ENCODE measurements at places on chromosomes 3 and 15.

GRCh38 chr3:60217156-60217911, 1033.9 kb downstream of the FHIT start:
- DNase-seq, result no peak

DNA sequence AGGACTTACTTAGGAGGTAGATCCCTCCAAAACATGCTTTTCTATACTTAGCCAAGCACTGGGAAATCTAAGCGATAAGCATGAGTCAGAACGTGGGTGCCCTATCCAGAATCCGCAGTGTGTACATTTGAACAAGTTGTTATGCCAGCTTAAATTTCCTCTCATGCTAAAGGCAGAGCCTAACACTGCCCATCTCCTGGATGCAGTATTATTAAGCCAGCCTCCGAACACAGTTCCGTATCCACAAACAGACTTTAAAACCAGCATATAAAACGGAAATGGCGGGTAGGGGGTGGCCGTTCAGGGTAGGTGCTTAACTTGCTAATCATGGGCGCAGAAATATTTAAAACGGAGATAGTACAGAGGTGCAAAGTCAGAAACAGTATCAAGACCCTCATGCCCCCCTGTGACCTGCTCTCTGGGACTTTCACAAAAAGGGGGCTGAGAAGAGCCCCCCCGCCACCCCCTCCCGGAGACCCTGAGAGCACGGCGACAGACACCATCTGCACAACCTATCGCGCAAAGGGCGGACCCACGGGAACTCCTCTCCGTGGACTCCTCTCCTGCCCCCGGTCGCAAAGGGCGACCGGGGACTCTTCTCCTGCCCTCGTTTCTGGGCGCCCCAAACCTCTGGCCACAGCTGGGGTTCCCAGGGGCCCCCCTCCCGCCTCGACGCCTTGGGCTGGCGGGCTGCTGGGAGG, 889 bp upstream of the LRRIQ4 start:
- DNase-seq, result no peak

DNA sequence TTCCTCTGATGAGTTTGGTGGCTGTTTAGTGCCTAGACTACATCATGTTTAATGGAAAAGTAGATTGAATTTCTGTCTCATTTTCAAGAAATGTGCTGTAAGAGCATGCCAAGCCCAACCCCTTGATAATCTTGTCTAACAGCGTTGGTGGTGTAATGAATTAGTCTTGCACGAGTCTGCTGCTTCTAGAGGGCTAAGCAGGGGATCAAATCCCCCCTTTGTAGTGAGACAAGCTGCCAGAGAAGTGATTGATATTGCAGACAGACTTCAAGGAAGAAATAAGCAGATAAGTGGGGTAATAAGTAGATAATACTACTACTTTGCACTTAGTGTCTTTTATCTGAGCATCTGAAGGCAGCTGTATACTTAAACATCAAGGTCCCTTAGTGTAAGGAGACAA, 141.4 kb downstream of the TP63 start:
- no peak for DNase-seq

DNA sequence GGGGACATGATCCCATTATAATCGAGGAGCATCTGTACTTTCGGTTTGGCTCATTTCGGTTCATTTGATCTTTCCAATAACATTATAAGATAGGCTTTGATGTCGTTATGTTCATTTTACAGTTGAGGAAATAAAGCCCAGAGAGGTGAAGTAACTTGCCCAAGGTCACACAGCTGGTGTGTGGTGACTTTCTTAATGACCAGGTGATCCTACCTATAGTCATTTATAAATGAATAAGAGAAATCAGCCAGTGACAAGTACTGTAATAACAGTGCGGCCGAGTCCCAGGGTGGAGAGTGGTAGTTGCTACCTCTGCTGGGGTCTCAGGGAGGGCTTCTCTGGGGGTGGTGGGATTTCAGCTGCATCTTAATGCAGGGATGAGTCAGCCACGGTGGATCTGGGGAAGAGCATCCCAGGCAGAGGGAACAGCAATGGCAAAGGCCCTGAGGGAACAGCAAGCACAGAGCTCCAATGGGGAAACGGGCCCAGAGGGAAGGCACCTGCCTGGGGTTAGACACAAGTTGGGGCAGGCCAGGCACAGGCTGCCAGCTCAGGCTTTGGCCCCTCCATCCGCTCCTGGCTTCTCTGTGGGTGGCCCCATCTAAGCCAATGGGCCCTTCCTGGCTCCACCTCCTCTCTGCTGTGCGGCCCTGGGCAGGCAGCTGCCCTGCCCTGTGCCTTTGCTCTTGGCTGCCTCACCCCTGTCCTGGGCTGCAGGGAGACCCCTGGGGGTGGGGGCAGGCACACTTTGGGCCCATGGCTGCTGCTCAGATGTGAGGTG, 1.1 kb upstream of the FBLN2 start:
- DNase-seq, result no peak

GRCh38 chr3:45907769-45908705, 21.7 kb downstream of the CCR9 start:
- no peak for DNase-seq

- no peak for DNase-seq
Measured at GRCh38 chr3:114669614-114670013, 375.8 kb downstream of the TIGIT start.

DNA sequence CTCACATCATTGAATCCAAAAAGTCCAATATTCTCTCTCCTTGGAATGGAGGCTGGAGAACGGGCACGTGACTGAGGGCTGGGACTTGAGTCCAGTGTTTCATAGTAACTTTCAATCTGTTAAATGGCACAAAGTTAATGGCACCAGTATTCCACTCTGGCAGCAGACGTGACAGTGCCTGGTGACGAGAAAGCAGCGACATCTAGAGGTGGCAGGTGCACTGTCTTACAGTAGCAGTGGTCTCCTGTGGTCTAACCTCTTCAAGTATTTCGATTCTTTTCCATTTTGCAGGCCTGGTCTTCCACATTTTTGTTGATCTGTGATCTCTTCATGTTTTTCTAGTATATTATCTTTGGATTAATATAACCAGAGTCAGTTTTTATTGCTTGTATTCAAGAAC, 107.1 kb downstream of the OXSM start:
- DNase-seq, result no peak

- no peak for DNase-seq
Measured at GRCh38 chr3:25751725-25752124, 31.5 kb downstream of the NGLY1 start.

GRCh38 chr15:64524778-64525177, 64.4 kb downstream of the ZNF609 start:
- DNase-seq, result no peak

Data from NT2/D1 (cell line).